ENCODE measurements at places on chromosomes 16 and 17.

- DNase-seq = no peak
These were observed 147.8 kb upstream of the RPL38 start for GRCh38 chr17:74055508-74056160.

- no peak for DNase-seq
These were observed 67.1 kb downstream of the IL21R start for GRCh38 chr16:27468941-27469531.

DNA sequence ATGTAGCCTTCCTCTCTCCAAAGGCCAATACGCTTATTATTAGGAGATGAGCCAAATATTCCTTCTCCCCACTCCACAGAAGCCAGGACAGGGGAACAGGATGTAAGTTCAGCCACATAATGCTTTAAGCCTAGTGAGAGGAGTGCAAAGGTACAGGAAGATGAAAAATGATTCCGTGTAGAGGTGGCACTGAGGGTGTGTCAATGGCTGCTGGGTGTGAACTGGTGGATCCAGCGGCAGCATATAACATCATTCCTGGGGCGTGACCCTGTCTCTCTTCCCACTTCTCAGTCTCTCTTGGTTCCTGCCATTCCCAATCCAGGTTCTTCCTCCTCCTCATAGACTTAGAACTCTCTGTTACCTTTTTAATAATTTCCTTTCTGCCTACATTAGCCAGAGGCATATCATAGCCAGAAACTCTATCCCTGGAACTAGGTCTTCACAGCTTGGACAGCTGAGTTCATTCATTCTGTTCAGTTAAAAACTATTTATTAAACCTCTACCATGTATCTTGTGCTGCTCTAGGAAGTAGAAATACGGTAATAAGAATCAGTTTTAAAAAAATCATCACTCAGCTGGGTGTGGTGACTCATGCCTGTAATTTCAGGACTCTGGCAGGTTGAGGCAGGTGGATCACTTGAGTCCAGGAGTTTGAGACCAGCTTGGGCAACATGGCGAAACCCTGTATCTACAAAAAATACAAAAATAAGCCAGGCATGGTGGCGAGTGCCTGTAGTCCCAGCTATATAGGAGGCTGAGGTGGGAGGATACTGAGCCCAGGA, 58.0 kb upstream of the FAM20A start:
- no peak for DNase-seq

GRCh38 chr17:60562421-60562820, 36.4 kb upstream of the APPBP2 start:
- no peak for DNase-seq

DNA sequence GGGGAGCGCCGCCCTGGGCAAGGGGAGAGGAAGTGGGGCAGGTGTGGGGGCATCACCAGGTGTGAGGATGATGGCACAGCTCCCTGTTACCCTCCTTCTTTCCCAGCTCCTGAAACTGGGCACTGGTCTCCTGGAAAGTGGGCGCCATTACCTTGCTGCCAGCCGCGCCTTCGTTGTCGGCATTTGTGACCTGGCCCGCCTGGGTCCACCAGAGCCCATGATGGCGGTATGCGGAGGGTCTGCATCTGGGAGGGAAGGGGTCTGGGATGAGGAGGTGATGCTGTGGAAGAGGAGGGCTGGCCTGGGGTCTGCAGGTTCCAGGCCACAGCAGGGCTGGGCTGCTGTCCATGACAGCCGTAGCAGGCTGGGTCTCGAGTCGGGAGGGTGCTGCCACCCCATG, 5.5 kb downstream of the ACAP1 start:
- DNase-seq = no peak

DNA sequence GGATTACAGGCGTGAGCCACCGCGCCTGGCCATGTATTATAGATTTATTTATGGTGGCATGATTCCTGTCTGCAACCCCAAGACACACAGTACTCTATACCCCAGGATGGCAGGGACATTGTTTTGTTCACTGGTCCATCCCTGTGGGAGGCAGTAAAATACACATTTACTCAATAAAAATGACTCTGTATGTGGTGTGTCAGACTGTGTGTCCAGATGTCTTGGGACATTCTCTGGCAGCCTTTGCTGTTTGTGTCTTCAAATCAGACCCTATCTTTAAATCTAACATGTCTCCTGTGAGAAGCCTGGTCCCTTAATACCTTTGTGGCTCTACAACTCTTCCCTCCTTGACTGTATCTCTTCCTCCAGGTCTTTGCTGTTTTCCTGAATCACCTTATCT, 1.7 kb upstream of the COASY start:
- no peak for DNase-seq

DNA sequence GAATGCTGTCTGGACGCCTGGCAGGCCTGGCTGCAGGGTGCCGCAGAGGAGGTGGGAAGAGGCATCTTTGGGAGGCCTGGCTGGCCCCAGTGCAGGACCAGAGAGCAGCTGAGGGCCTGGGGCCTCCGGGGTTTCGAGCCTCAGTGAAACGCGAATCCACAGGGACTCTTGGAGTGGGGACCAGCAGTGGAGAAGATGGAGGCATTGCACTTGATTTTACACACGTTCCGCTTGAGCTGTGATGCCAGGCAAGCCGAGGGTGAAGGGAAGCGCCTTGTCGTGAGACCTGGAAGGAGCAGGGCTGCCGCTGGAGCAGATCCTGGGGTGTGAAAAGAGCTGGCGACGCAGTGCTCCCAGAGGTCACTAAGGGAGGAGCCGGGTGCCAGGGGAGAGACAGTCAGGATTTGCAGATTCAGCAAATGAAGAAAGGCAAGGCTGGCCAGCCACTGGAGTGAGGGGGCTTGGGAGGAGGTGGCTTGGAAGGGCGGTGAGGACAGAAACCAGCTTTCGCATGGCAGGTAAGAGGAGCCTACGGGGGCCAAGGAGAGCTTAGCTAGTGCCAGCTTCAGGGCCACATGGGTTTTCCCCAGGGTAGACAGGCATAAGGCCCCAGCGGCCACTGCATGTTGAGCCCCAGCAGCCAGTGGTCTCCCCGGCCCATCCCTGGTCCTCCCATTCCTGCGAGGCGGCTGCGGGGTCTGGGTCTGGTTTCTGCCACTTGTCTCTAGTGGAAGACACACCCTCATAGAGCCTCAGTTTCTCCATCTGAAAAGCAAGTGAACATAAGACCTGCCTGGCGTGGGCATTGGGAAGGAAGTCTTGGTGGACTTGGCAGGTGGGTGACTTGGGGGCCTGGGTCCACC, 175.2 kb upstream of the CHMP6 start:
- DNase-seq = no peak

DNA sequence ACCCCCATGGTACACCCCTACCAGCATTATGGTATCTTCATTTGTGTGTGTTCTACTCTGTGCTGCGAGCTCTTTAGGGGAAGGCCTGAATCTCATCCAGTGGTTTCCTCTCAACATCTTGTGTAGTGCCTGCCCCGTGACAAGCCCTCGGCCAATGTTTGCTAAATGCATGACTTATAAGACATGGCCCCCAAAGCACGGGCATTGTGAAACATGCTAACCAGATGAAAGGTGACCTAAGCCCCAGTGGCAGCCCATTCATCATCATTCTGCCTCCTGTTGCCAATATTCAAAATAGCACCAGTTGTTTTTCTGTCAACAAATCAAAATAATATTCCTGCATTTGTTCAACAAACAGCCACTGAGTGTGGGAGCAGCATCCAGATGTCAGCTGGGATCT, 108.8 kb upstream of the HSBP1 start:
- DNase-seq = no peak

DNA sequence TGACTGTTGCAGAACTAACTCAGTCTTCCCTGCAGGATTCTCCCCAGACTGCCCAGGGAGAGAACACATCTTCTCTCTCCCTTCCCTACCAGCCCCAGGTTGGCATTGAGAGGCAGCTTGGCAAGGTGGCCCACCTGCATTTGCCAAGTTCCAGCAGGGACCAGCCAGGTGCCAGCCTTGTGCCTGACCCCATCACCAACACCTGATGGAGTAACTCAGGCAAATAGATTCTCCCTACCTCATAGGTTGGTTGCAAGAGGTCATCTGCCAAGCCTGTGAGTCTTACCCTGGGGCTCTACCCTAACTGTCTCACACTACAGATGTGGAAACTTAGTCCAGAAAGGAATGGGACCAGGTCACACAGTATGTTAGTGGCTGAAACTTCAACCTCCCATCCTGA, 20.4 kb downstream of the BEAN1 start:
- no peak for DNase-seq

DNA sequence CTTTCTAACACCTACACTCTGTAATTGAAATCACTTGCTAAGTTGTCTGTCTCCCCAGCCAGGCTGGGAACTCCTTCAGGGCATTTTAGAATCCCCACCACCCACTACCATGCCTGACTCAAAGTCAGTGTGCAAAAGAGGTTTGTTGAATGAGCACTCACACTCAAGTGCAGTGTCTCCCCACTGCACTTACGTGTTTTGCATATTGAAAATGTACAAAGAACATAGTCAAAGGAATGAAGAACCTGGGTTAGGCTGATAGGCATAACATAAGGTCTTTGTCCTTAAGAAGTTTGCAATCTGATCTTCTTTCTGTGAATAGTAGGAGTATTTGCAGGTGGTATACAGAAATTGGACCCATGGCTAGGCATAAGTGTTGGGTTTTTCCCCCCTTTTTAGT, 33.8 kb upstream of the DDX52 start:
- no peak for DNase-seq

- DNase-seq = peak; percentile 96
These were observed 175.2 kb upstream of the SALL1 start for GRCh38 chr16:51326131-51326856.

DNA sequence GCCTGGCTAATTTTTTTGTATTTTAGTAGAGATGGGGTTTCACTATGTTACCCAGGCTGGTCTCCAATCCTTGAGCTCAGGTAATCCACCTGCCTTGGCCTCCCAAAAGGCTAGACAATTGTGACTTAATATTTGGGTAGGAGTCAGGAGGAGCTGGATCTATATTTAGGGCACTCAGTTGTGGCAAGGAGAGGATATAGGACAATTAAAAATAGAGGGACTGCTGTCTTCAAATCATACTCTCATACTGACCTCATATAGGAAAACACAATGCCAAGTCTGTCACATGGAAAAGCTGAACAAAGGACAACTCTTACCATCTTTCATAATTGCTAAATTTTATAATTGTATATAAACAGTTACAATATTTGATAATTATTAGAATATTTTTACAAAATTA, 17.1 kb downstream of the IRX3 start:
- DNase-seq = no peak

GRCh38 chr16:57925310-57925709, 45.6 kb downstream of the CNGB1 start:
- no peak for DNase-seq

DNA sequence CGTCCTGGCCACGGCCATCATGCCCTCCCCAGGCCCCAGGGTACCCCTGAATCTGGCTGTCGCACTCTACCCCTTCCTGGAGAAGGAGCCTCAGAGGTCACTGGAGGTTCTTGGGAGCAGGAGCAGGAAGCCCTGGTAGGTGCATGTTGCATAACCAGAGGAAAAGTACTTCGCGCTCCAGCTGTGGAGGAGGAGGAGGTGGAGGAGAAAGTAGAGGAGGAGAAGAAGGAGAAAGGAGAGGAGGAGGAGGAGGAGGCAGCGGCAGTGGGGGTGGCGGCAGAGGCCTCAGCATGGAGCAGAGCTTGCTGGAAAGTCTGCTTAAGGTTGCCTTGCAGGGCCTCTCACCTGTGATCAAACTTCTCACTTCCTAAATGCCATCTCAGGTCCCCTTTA, 61.8 kb downstream of the BAIAP2 start:
- DNase-seq = peak; percentile 17

DNA sequence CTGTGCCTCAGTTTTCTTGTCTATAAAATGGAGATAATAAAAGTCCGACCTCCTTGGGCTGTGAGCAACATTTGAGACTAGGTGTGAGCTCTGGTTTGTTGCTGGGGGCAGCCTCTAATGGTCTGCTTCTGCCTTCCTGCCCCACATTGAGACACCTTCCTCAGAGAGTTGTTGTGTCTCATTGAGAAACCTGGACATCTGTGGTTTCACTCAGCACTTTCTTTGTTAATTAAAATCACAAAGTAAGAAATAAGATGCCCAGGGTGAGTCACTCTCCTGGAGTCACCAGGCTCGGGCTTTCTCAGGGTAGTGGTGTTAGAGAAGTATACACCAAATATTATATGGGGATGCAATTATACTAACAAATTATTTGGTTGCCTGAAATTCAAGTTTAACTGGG, 389.2 kb upstream of the SALL1 start:
- peak; percentile 80 for DNase-seq

GRCh38 chr17:74493331-74493833, 26.9 kb downstream of the CD300A start:
- DNase-seq = peak; percentile 67

- no peak for DNase-seq
These were observed 271.3 kb upstream of the CPHXL start for GRCh38 chr16:75997606-75998005.

GRCh38 chr17:48100160-48100559, 1.1 kb downstream of the CBX1 start:
- peak; percentile 50 for DNase-seq

DNA sequence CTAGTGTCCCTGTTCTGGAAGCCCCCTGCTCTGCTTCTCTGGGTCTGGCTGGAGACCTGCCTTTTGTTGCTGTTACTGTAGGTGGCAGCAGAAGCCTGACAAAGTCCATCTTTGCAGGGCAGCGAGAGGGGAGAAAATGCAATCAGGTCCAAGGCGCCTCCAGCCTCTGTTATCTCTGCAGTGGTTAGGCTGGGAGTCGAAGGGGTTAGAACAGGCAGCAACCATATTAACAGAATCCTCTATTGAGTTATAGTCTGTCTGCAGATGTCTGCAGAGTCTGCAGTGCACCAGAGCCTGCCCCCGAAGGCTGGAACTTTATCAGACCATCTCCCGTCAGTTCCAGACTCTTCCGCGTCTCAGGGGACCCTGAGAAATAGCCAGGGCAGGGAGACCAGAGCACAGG, 404.9 kb upstream of the EEF2KMT start:
- DNase-seq = no peak

DNA sequence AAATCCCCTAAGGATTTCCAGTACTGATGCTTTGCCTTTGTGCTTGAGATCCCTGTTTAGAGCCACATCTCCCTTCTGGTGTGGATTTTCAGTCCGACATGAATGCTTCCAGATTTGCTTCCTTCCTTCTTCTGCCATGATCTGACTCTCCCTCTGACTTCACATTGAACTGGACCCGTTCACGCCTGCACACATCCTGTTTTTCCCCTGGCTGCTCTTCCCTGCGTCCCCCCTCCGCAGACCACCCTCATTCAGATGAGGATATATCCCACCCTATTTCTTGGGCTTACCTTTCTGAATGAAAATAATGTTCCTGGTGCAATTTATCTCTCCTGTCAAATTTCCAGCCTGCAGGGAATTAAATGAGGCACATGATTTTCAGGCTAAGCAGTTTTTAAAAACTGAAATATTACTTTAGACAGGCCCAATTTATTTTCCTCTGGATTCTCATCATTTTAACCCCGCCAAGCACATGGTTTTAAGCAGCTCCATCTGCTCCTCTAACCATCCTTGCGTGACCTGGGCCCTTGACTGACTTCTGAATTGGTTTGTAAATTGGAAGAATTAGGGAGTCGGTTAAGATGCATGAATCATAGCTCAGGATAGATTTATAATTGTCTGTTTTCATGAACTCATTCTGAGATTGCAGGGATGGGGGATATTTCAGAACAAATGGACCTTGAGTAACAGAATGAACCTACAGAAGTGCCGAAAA, 59.2 kb downstream of the BMERB1 start:
- peak; percentile 94 for DNase-seq
